ENCODE measurements at places on chromosomes 11 and 22.

- peak; percentile 74 for DNase-seq
Observed at GRCh38 chr11:74312326-74312725, 886 bp upstream of the P4HA3 start.

- no peak for DNase-seq
Observed at GRCh38 chr11:75823946-75824345, 8.9 kb downstream of the UVRAG start.

- DNase-seq: peak; percentile 88
Observed at GRCh38 chr22:26573026-26573662, 16.8 kb downstream of the TPST2 start.

GRCh38 chr11:88066090-88066489 lies 109.2 kb downstream of the RAB38 start:
- DNase-seq: no peak

- no peak for DNase-seq
Observed at GRCh38 chr22:34842630-34843029, 223.3 kb upstream of the ISX start.

GRCh38 chr11:119854521-119854920 lies 125.5 kb upstream of the NECTIN1 start:
- DNase-seq: no peak

DNA sequence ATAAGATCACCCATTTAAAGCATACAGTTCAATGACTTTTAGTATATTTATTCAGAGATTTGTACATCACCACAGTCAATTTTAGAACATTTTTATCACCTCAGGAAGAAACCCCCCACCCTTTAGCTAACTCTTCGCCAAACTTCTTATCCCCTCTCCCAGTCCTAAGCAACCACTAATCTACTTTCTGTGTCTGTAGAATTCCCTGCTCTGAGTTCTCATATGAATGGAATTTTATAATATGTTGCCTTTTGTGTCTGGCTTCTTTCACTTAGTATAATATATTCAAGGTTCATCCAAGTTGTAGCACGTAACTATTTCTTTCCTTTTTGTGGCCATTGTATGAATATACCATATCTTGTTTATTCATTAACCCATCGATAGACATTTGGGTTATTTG lies 3.6 kb downstream of the ANKRD13D start:
- no peak for DNase-seq

DNA sequence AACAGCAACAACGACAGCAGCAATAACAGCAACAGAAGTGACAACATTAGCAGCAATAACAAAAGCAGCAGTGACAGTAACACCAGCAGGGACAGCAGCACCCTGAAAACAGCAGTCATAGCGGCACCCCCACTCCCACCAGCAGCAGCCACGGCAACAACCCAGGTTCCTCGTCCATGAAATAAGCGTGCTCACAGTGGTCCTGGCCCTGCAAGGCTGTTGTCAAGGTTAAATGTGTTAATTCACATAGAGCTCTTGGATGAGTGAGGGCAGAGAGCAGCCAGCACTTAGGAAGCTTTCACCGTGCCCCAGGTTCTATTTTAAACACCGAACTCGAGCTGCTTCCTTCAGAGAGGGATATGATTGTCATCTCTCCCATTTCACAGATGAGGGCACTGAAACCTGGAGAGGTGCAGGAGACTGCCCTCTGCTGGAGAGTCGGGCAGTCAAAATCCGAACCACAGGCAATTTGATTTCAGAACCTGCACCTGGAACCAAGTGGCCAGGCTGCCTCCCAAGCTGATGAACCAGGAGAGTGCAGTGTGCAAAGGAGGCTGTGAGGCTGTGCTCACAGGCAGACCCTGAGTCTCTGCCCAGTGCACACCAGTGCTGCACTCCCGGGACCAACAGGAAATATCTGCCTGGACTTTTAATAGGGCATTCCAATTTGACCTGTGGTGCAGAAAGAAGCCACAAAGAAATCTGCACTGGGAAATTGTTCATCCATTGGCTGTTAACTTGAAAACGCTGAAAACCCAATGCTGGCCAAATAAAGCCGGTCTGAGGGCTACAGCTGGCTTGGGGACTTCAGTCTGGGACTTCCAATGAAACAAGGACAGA lies 22.9 kb upstream of the FGF3 start:
- no peak for DNase-seq

- no peak for DNase-seq
Observed at GRCh38 chr11:10505278-10506007, 35.5 kb downstream of the RNF141 start.

- no peak for DNase-seq
Observed at GRCh38 chr11:111447112-111447471, 65.1 kb downstream of the BTG4 start.

GRCh38 chr11:126538071-126538470 lies 182.6 kb downstream of the ST3GAL4 start:
- DNase-seq: no peak

- DNase-seq: no peak
Observed at GRCh38 chr11:130518164-130518680, 69.8 kb downstream of the ADAMTS15 start.

- DNase-seq: no peak
Observed at GRCh38 chr11:11078344-11079086, 220.7 kb upstream of the ZBED5 start.

- peak; percentile 42 for DNase-seq
Observed at GRCh38 chr22:19687561-19688300, 26.6 kb upstream of the SEPTIN5 start.

DNA sequence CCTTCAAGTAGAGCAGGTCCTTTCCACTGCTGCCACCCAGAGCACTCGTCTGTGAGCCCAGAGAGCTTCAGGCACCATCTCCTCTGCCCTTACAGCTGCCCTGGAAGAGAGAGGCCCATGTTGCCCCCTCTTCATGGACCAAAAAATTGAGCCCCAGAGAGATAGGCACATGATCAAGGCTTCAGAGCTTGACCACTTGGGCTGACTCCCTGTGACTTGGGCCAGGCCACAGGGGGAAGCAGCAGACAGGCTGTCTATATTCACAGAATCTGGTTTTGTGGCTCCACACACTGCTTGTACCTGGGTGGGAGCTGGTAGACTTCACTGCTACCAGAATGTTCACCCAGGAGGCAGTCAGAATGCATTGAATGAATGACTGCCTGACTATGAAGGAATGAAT lies 58.2 kb downstream of the SMIM38 start:
- no peak for DNase-seq

GRCh38 chr11:13073119-13073981 lies 64.2 kb downstream of the RASSF10 start:
- DNase-seq: no peak

DNA sequence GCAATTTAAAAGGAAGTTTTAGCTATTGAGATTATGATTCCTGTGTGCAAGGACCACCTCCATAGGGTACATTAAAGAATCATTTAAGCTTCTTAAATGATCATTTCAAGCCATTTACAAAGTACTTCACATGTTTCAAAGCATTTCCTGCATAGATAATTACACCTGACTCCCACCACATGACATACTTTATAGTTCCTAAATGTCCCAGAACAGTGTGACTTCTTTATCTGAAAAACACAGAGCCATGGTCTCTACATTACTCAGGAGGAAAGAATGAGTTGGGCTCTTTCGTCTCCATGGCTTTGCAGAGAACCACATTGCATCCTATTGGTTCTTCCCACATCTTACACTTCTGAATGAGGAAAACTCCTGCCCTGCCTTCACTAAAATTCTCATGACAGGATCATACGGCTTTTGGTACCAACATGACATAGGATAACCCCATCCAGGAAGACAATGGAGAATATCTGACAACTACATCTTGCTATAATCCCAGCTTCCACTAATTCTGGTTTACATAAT lies 88.6 kb downstream of the ETS1 start:
- no peak for DNase-seq

- no peak for DNase-seq
Observed at GRCh38 chr11:19209617-19210370, 8.0 kb upstream of the CSRP3 start.

- DNase-seq: no peak
Observed at GRCh38 chr11:80621871-80622270, 1181.0 kb upstream of the TENM4 start.

Data from suppressor macrophage treated with lipopolysaccharide for 1 hour (primary cell).